ENCODE measurements at places on chromosomes 12 and 14. TPM values are rescaled to one million over a fixed set of nuclear protein-coding genes. Genes with fewer than 3 reads are reported as not detected.
A peak's percentile ranks its signal among the peaks of the same experiment; 100 is the strongest.

Gene ACVRL1
- total RNA-seq = 46.2 TPM

Gene SIX1
- not detected for total RNA-seq

Gene CORO1C
- 88.6 TPM for total RNA-seq

Gene COQ6
- total RNA-seq = 52.2 TPM

Gene RASSF3
- 70.3 TPM for total RNA-seq

Gene RTL1
- total RNA-seq = not detected

Gene LRRC10
- total RNA-seq = 14.4 TPM

Gene CACNA1C
- 202 TPM for total RNA-seq

Gene BATF
- not detected for total RNA-seq

- H3K27me3 ChIP-seq = peaks cover 25% of the 10 kb centered on the region
- H3K4me1 ChIP-seq = no peaks in the 10 kb centered on the region
- DNase-seq = no peak
- H3K27ac ChIP-seq = no peak overlapping the region
These were observed 21.4 kb downstream of the CCDC177 start for GRCh38 chr14:69553252-69553651.

DNA sequence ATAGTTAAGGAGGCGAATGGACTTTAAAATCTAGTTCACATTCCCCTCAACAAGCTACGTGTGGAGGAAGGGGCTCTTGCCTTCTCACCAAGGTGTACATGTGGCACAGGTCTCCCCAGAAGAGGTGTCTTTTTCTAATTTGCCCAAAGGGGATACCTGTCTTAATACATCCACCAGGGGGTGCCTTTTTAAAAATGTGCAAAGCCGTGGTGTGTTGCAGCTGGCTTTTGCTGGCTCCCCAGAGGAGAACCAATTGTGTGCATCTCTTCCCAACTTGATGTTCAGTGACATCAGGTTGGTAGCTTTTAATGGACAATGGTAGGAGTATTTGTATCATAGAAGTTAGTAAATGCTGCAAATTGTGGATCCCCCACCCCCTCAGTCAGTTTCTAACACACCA is 33.8 kb downstream of the CREBL2 start:
- no peaks in the 10 kb centered on the region for H3K27me3 ChIP-seq
- peaks cover 43% of the 10 kb centered on the region for H3K36me3 ChIP-seq
- H3K27ac ChIP-seq = no peak overlapping the region

GRCh38 chr14:50068496-50068895 is 47.9 kb downstream of the VCPKMT start:
- no peak overlapping the region for H3K4me3 ChIP-seq
- H3K27me3 ChIP-seq = no peaks in the 10 kb centered on the region
- no peaks in the 10 kb centered on the region for H3K4me1 ChIP-seq

GRCh38 chr14:55607386-55607785 is 27.4 kb downstream of the KTN1 start:
- H3K4me1 ChIP-seq = peaks cover 39% of the 10 kb centered on the region
- no peak for DNase-seq
- no peaks in the 10 kb centered on the region for H3K36me3 ChIP-seq
- H3K27me3 ChIP-seq = no peaks in the 10 kb centered on the region
- no peak overlapping the region for H3K4me3 ChIP-seq

- H3K4me1 ChIP-seq = no peaks in the 10 kb centered on the region
- no peaks in the 10 kb centered on the region for H3K27me3 ChIP-seq
- H3K27ac ChIP-seq = no peak overlapping the region
- no peak overlapping the region for H3K4me3 ChIP-seq
- H3K36me3 ChIP-seq = no peaks in the 10 kb centered on the region
These were observed 8.8 kb upstream of the ANKRD33 start for GRCh38 chr12:51879102-51879501.

DNA sequence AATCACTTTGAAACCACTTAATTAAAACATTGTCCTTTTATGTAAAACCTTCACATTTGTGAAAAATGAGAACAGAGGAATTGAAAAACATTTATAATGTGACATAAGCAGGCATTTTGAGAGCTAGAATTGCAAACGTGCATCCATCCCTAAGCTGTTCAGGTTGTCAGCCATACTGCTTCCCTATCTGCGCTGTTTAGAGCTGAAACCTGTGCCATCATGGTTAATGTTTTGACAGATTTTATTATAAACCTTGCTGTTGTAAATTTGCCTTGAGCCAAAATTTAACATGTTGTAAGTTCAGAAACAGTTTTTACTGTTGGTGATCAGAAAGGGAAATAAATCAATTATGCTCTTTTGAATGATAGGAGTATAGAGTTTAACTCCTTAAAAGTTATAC is 31.9 kb downstream of the FOXA1 start:
- no peak overlapping the region for H3K27ac ChIP-seq
- H3K27me3 ChIP-seq = no peaks in the 10 kb centered on the region
- DNase-seq = no peak
- no peaks in the 10 kb centered on the region for H3K36me3 ChIP-seq
- no peak overlapping the region for H3K4me3 ChIP-seq

DNA sequence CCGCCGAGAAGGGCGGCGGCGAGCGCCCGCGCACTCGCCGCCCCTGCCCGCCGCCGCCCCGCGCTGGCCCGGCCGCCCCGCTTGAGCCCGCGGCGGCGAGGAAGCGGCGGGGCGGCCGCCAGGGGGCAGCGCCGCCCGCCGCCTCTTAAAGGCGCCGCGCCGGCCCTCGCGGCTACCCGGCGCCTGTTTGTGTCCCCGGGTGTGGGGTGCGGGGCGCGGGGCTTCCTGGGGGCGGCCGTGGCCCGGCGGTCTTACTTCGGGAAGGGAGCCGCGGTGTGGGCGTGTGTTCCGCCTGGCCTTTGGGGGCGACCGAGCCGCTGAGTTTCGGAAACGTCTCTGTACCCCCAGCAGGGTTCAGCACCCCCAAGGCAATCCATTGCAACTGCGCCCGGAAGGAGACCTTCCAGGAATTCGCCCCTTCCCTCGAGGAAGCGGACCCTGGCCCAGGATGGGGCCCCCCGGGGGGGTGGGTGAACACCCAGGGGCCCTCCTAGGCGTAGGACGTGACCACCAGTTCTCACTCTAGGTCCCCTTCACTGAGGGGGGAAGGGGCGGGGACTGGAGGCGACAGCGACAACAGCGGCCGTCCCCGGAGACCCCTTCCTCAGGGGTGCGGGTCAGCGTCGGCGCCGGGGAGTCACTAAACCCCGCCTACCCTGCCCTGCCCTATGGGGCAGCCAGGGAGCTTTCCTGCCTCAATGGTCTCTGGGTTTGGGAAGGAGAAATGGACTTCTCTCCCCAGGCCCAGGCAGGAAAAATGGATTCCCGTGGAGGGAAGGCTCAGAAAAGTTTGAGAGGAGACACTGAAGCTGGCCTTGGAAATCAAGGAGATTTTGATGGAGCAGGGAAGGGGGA is at the start of gene ITPK1:
Gene ITPK1, minus strand, starts transcription at position 105 of the 855 bp plus-strand sequence. CDS start 762 bp downstream, outside the sequence.
- H3K4me3 ChIP-seq = peak within 1 kb of the TSS; percentile 88
- peaks cover 19% of the 10 kb centered on the region for H3K4me1 ChIP-seq
- H3K36me3 ChIP-seq = no peaks in the 10 kb centered on the region
- DNase-seq = peak; percentile 42

DNA sequence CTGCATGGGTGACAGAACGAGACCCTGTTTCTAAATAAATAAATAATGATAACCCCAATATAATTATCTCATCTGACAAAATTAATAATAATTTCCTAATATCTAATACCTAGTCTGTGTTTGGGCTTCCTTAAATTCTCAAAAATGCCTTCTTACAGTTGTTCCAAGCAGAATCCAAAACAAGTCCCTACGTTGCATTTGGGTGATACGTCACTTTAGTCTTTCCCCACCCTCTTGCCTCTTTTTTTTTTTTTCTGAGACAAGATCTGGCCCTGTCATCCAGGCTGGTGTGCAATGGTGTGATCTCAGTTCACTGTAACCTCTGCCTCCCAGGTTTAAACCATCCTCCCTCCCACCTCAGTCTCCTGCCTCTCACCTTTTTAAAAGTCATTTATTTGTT is 26.7 kb downstream of the VEZT start:
- no peaks in the 10 kb centered on the region for H3K27me3 ChIP-seq
- no peak overlapping the region for H3K4me3 ChIP-seq
- H3K36me3 ChIP-seq = no peaks in the 10 kb centered on the region
- no peak overlapping the region for H3K27ac ChIP-seq

DNA sequence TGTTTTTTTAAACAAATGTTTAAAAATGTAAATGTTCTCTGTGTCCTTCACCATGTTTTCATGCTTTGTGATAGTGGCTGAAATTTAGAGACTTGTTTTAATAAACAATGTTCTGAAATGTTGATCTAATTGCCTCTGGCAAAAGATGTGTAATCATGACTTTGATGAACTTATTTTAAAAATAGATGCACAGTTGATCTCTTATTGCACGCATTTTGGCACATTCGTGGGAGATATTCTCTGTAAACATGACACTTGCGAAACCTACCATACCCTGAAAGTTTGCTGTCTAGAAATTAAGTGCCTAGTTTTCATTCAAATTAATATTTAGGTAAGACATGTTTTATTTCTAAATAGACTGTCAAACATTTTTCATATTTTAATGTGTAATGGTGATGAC is 119.7 kb upstream of the DNM1L start:
- H3K4me1 ChIP-seq = peaks cover 50% of the 10 kb centered on the region
- no peaks in the 10 kb centered on the region for H3K36me3 ChIP-seq
- H3K4me3 ChIP-seq = no peak overlapping the region
- DNase-seq = no peak

DNA sequence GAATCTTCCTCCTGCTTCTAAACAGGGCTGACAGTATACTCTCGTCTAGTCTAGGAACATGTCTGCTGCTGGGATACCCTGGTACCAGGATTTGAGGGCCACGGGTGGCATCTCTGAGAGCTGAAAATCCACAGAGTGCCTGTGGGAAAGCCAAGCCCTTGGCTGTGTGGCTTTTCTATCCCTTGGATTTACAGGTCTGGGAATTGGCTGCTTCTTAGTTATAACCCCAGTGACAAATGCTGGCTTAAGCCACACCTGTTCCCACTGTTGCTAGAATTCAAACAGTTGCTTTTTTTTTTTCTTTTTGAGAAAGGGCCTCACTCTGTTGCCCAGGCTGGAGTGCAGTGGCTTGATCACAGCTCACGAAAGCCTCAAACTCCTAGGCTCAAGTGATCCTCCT is 14.3 kb upstream of the RIN3 start:
- no peaks in the 10 kb centered on the region for H3K36me3 ChIP-seq
- DNase-seq = no peak
- no peak overlapping the region for H3K4me3 ChIP-seq
- H3K27me3 ChIP-seq = no peaks in the 10 kb centered on the region
- no peak overlapping the region for H3K27ac ChIP-seq

GRCh38 chr12:77941401-77941800 is 110.7 kb downstream of the NAV3 start:
- no peak overlapping the region for H3K27ac ChIP-seq
- H3K36me3 ChIP-seq = no peaks in the 10 kb centered on the region
- no peak overlapping the region for H3K4me3 ChIP-seq

DNA sequence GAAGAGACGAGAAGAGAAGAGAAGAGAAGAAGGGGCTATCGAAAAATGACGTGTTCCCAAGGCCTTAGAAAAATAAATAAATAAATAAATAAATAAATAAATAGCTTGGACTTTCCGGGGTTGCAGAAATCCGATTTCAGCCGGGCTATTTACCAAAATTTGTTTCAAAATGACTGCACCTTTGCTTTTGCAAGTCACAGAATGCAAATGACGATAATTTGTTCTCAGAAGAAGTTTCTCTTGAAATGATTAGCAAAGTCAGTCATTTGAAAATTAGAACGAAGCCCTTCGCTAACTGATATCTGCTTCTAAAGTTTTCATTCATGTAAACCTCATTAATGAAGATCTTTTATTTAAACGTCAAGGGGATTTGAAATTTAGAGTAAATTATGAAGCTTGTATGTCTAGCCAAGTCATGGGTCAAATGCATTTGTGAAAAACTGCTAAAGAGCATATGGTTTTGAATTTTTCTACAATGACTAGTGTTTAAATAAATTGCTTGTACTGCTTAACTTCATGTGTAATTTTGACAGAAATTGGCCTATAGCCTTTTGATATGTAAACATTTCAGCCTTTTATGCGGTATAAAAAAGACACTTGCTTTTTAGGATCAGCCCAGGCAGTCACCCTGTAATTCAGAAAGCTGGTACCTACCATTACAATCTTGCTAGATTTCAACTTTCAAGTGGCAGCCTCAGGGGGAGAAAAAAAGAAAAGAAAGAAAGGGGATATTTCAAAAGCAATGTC is 4.6 kb upstream of the GSC start:
- H3K4me1 ChIP-seq = peaks cover 23% of the 10 kb centered on the region
- H3K27me3 ChIP-seq = peaks cover 100% of the 10 kb centered on the region
- H3K27ac ChIP-seq = no peak overlapping the region
- no peak for DNase-seq
- H3K4me3 ChIP-seq = no peak overlapping the region

- H3K36me3 ChIP-seq = no peaks in the 10 kb centered on the region
- H3K4me1 ChIP-seq = peaks cover 15% of the 10 kb centered on the region
- H3K27ac ChIP-seq = peak overlapping the region; percentile 32
- H3K4me3 ChIP-seq = no peak overlapping the region
- peaks cover 29% of the 10 kb centered on the region for H3K27me3 ChIP-seq
- peak; percentile 15 for DNase-seq
These were observed 2.6 kb upstream of the TRMT61A start for GRCh38 chr14:103526247-103526913.

DNA sequence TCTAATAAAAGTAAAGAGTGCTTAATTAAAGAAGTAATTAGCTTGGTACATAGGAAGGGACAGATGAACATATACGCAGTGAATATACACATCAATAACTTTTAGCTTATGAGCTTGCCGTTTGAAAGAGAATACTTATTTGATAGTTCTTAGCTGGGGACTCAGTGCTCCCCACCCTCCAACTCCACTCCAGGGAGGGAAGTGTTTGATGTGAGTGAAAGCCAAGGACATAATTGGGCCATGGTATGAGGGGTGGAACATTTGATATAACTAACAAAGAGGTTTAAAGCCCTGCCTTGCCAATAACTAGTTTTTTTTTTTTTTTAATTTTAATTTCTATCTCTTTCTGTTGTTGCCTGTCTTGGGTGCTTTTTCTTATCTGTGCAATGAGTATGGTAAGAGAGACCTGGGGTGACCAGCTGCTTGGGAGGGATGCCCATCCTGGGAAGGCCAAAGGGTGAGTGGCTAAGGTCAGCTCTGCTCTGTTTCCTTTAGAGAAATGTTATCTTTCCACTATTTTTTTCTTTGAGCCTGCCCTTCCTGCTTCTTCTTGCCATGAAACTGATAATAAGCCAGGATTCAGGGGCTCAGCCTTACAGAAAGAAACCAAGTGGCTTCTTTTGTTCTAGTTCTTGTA is 132.8 kb upstream of the CPSF6 start:
- no peak overlapping the region for H3K4me3 ChIP-seq
- no peak overlapping the region for H3K27ac ChIP-seq
- H3K36me3 ChIP-seq = no peaks in the 10 kb centered on the region

GRCh38 chr12:58500399-58500798 is 419.9 kb downstream of the LRIG3 start:
- H3K27ac ChIP-seq = no peak overlapping the region
- no peak overlapping the region for H3K4me3 ChIP-seq
- DNase-seq = no peak
- no peaks in the 10 kb centered on the region for H3K4me1 ChIP-seq
- no peaks in the 10 kb centered on the region for H3K36me3 ChIP-seq

- no peak overlapping the region for H3K27ac ChIP-seq
- no peaks in the 10 kb centered on the region for H3K27me3 ChIP-seq
- no peaks in the 10 kb centered on the region for H3K36me3 ChIP-seq
- H3K4me1 ChIP-seq = no peaks in the 10 kb centered on the region
- H3K4me3 ChIP-seq = no peak overlapping the region
These were observed 163.5 kb downstream of the AACS start for GRCh38 chr12:125228519-125229260.

GRCh38 chr12:94287245-94287628 is 138.9 kb downstream of the PLXNC1 start:
- H3K27me3 ChIP-seq = no peaks in the 10 kb centered on the region
- no peaks in the 10 kb centered on the region for H3K36me3 ChIP-seq
- H3K27ac ChIP-seq = no peak overlapping the region
- DNase-seq = no peak

GRCh38 chr12:85641796-85642195 is 194.4 kb downstream of the RASSF9 start:
- no peaks in the 10 kb centered on the region for H3K27me3 ChIP-seq
- no peaks in the 10 kb centered on the region for H3K36me3 ChIP-seq
- DNase-seq = no peak
- H3K4me3 ChIP-seq = no peak overlapping the region

All from heart right ventricle (tissue), 16 donors.